ENCODE measurements at places on chromosomes 5 and 9.

DNA sequence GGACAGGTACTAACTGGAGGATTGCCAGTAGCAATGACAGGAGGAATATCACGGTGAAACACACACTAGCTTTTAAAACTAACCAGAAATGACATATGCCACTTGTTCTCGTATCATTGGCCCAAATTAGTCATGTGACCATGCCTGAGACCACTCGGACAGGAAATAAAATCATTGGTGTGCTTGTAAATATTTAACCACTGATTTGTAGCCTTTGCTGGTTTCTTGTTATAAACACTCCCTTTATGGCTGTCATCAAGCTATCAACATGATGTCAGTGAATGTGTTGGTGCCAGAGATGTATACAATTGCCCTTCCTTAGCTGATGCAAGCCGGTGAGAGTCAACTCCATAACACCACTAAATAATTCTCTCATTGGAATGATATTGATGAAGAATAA, 123.7 kb upstream of the ANKH start:
- no peak for DNase-seq

GRCh38 chr5:39846144-39846543, 421.4 kb upstream of the DAB2 start:
- no peak for DNase-seq

DNA sequence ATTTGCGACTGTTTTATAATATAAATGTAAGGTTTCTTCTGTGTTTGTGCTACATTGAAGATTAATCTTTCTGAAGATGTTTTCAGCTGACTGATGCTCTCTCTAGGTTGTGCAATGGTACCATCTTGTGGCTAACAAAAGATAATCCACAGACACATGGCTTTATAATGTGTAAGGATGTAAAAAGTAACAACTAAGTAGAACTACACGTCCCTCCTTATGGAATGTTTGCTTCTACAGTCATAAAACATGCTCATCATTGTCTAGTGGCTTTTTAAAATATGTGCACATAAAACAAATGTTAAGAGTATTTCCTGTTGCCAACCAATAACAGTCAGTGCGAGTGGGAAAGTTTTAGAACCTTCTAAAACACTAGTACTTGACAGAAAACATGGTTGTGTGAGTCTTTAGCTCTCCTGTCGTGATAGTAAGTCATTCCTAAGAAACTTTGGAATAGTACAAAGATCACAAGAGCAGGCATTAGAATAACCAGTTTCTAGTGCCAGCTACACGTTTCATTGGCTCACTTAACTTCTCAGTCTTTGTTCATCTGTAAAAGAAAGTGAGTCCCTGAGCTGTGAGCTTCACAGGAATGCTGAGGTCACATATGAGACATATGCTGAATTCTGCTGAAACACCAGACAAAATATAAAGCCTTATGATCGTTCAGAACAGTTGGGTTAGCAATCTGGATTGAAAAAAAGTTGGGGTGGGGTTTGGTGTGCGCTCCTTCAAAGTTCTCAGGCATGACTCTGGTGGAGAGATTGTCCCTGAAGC, 75.7 kb upstream of the GLIS3 start:
- DNase-seq, result peak; percentile 34

DNA sequence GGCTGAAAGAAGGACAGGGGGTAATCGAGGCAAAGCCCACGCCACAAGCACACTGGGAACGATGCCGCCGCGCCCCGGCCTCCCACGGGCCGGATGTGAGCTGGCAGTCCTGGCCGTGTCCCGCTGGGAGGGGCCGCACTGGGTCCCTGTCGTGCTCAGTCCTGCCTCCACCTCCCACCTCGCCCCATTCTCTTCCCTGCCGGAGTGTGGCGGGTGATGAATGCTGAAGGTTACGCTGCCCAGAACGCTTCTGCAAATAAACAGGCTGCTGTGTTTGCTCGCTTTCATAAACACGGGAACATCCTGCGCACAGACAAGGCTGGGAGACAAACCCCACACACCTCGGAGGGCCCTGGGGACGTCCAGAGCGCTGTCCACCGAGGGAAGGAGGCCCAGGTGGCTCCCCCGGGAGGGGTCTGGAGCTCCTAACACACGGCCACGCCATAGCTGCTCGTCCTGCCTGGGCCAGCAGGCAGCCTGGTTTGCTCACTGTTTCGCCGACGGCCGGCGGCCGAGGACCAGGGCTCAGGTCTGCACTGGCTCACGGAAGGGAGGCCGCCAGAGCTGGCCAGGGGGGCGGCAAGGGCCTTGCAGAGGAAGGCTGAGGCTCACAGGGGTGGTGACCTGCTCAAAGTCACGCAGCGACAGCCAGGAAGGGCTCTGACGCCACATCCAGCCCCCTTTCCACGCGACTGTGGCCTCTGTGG, 2.3 kb downstream of the DNLZ start:
- no peak for DNase-seq

- DNase-seq, result no peak
Observed at GRCh38 chr5:96327722-96328121, 105.3 kb downstream of the PCSK1 start.

DNA sequence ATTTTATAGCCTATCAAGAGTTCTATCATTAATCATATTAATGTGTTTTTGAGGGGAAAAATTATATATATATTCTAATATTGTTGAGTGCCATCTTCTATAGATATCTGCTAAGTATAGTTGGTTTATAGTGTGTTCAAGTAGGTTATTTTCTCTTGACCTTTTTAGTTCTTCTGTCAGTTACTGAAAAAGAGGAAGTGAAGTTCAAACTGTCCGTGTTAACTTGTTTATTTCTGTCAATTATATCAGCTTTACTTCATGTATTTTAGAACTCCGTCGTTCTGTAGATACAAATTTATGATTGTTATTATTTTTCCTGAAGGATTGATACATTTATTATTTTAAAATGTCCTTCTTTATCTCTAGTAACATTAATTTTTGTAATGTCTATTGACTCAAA, 1209.1 kb downstream of the CDH12 start:
- DNase-seq, result no peak

DNA sequence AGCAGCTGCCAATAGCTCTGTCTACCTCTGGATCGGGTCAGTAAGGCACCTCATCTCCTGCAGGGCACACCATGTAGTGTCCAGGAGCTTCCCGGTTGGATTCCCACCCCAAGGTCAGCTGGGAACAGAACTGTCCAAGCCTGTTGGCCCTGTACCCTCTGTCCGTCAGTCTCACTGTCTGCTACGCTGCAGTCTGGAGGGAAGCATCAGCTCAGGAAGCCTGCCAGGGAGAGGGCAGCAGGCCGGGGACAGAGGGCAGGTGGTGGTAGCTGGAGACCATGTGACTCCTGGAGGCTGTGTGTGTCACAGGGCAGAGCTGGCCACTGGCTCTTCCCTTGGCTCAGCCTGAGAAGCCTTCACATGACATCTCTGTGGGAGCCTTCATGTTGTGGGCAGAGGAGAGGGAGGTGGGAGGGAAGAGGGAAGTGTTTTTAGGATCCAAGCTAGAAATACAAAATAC, 134.5 kb downstream of the SEC61B start:
- no peak for DNase-seq

GRCh38 chr9:14098486-14099180, 215.3 kb downstream of the NFIB start:
- DNase-seq, result no peak

DNA sequence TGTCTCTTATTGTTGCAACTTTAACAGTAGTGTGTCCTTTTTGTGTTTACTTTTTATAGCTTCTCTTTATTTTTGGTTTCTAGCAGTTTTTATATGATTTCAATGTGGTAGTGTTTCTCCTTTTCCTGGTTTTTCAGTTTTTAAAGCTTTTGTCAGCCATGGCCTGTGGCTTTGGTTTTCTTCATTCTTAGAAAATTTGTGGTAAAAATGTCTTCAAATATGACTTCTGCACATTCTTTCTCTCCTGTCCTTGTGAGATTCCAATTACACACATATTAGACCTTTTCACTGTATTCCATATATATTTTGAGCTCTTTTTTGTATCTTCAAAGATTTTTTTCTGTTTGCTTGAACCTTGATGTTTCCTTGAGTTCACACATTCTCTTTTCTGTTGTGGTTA, 180.5 kb downstream of the CNTLN start:
- DNase-seq, result no peak
